ENCODE measurements at places on chromosomes 4 and X. TPM values are rescaled to one million over a fixed set of nuclear protein-coding genes. Genes with fewer than 3 reads are reported as not detected.

The CCDC149 gene
- 2.1 TPM for total RNA-seq

The EVC2 gene
- total RNA-seq = 2.5 TPM

The NUDT10 gene
- total RNA-seq = 0.51 TPM

The FABP2 gene
- not detected for total RNA-seq

The ABCB7 gene
- total RNA-seq = 15.4 TPM
